Stimulated activated CD8-positive, alpha-beta memory T cell treated with anti-CD3 and anti-CD28 coated beads, Interleukin-4, amount 100 ng/mL, for 1 hour (primary cell): ENCODE measurements at places on chromosomes 4 and X.

DNA sequence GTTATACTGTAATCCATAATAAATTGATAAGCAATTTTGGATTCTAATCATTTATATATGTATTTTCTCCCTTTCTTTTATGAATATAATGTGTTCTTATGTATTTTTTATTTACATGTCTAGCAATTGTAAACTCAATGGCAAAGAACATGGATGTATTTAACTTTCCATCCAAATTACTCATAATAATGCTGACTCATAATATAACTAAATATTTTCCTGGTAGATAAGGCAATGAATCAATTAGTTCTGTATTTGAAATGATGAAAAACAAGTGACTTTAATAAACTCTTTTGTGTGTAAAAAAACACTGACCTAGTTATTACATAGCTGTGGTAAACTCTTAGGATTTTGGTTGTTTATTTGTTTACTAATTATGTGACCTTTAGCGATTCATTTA is 211.2 kb downstream of the DTHD1 start:
- DNase-seq, result no peak

DNA sequence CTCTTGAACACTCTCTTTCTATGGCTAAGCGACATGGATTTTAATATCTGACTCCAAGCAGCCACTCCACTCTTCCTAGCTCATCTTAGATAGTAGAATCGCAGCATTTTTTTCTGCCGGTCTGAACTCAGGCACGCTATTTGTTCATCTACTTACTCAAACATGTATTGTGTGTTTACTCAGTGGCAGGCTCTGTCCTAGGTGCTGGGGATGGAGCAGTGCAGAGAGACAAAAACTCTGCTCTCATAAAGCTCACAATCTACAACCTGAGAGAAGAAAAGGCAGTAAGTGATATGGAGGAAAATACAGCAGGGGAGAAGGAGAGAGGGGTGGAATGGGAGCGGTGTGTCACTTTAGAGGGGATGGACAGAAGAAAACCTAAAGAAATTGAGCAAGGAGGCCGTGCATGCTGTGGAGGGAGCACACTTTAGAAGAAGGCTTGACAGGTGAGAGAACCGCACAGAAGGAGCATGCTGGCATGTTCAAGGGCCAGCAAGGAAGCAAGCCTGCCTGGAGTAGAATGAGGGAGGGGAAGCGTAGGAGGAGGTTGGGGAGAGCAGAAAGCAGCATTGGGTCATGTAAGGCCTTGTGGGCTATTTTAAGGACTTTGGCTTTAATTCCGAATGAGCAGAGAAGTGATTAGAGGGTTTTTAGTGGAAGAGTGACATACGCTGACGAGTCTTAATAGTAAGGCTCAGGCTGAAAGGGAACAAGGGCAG is 132.0 kb downstream of the ANK2 start:
- DNase-seq, result no peak

DNA sequence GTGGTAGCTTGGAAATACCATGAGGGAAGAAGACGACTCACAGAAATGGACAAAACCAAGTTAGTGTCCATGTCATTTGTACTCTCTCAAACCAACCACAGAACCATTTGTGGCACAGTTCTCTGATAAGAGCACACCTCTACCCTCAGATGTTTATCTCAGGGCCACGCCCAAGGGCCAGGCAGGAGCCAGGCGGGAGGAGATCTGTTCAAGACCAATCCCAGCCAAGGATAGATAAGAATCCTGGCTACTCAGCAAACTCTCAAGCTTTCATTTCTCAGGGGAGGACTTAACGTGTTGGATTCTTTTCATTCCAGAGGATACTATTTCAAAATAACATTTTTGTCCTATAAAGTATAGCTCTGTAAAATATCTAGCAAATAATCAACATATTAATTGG is 95.0 kb downstream of the NYX start:
- no peak for DNase-seq

DNA sequence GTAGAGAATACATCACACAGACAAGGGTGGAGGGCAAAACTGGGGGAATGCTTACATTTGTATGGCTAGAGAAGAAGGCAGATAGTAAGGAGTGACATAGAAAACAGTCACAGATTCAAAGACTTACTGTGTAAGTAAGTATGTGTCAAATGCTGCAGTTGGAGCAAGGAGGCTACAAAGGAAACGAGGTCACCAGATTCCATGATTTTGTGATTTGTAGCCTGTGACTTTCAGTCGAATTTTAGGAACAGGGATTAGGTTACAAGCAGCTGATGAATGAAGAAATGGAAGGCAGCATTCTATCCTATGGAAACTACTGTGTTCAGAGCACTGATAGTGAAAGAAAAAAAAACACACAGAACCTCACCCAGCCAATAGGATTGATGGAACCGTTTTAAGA is 407.9 kb downstream of the IL15 start:
- no peak for DNase-seq

DNA sequence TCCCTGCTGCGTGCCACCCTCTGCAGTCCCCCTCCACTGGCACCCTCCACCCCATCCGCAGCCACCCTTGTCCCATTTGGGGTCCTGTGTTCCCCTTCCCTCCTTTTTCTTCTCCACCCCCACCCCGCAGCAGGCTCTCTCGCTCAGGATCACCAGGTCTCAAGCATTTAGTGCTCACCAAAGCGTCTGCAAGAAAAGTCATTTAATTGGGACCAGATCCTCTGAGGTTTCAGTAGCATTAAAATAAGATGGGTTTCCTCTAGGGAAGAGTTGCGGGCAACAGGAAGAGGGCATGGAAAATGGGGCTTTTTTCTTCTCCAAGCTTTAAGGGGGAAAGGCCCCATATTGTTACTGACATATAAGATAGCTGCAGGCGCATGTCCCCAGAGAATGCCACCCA is 4.9 kb upstream of the HAUS7 start:
- DNase-seq, result no peak
